ENCODE measurements at places on chromosomes 3 and 15.

DNA sequence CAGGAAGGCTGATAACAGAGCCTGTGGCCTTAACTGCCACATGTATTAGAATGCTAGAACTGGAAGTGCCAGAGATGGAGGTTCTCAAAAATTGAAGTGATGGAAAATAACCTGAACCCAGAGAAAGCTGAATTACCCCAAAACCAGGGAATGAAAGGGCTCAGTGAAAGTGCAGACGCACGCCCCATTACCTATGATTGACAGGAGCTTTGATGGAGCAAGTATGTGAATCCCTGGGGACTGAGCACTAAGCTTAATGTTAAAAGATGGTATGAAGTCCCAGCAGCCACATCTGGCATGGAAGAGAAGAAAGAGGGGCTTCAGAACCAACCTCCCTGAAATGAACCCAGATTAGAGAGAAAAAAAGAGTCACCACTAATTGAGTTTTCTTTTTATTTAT lies 118.4 kb upstream of the FHIT start:
- no peak for DNase-seq
- H3K4me3 ChIP-seq: no peak overlapping the region
- no peaks in the 10 kb centered on the region for H3K4me1 ChIP-seq
- H3K36me3 ChIP-seq: no peaks in the 10 kb centered on the region
- no peak overlapping the region for H3K27ac ChIP-seq

DNA sequence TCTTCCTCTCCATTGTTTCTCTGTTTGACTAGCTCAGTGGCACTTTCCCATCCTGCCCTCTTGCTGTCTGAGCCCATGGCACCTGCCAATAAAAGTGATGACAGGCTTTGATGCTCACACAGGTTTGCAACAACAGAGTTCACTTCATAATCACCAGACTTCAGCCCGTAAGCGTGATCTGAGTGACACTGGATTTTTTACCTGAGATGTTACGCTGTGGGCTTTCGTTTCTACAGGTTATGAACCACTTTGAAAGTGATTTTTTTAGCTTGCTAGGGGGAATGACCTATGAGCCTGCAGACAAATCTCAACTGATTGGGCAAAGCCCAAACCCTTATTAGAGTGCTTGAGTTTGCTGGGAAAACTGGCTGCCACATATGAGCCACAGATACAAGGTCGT lies 173.9 kb upstream of the ICE2 start:
- no peaks in the 10 kb centered on the region for H3K27me3 ChIP-seq
- no peak for DNase-seq
- H3K4me3 ChIP-seq: no peak overlapping the region
- peaks cover 51% of the 10 kb centered on the region for H3K4me1 ChIP-seq
- no peak overlapping the region for H3K27ac ChIP-seq

- H3K36me3 ChIP-seq: no peaks in the 10 kb centered on the region
- no peaks in the 10 kb centered on the region for H3K4me1 ChIP-seq
- no peak within 1 kb of the TSS for H3K27ac ChIP-seq
- peak within 1 kb of the TSS; percentile 64 for H3K4me3 ChIP-seq
- H3K27me3 ChIP-seq: peaks cover 96% of the 10 kb centered on the region
- DNase-seq: no peak
Observed at GRCh38 chr3:10992017-10992942, at the start of gene SLC6A1. SLC6A1 (plus strand) TSS chr3:10992748; CDS start chr3:11017212, 24,464 bp downstream.

DNA sequence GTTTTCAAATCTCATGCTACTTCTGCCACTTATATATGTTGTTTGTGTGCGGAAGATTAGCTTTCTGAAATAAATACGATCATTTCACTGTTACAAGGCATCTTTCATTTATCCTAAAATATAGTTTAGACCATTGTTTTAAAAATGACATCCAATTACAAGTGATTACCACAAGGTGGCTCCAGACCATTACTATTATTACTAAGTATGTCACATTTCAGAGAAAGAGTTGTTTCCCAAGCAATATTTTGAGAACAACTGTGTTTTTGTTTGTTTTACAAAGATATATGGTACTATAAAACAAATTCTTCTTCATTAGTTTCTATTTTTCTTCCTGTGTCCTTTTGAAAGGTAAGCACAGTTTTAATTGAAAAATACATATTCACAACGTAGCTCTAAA lies 136.0 kb upstream of the RAP2B start:
- no peaks in the 10 kb centered on the region for H3K4me1 ChIP-seq
- DNase-seq: no peak
- no peak overlapping the region for H3K4me3 ChIP-seq

- H3K27ac ChIP-seq: no peak overlapping the region
- no peaks in the 10 kb centered on the region for H3K27me3 ChIP-seq
- no peak overlapping the region for H3K4me3 ChIP-seq
- H3K4me1 ChIP-seq: peaks cover 1% of the 10 kb centered on the region
- DNase-seq: no peak
Observed at GRCh38 chr3:78257951-78258530, 1218.1 kb downstream of the ROBO2 start.

GRCh38 chr3:150081084-150081483 lies 110.4 kb upstream of the PFN2 start:
- peaks cover 9% of the 10 kb centered on the region for H3K27me3 ChIP-seq
- H3K27ac ChIP-seq: no peak overlapping the region
- H3K4me3 ChIP-seq: no peak overlapping the region
- no peak for DNase-seq

DNA sequence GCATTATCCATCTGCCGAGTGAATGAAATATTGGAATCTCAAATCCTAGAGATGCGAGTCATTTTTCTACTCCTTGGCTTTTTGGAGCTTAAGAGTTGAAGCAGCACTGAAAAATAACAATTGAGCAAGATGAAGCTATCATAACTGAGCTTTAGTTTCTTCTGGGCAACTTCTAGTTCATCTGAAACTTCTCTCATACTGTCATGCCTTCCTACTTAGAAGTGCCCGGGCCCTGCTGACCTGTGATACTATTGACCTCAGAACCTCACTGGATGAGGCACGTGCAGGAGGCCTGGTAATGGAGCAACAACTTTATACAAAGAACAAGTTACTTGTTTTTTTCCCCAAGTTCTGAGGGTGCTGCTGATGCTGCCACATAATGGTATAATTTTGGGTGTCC lies 48.5 kb upstream of the P3H2 start:
- H3K4me3 ChIP-seq: peak overlapping the region; percentile 76
- H3K36me3 ChIP-seq: no peaks in the 10 kb centered on the region
- no peak for DNase-seq
- no peaks in the 10 kb centered on the region for H3K27me3 ChIP-seq
- peaks cover 12% of the 10 kb centered on the region for H3K4me1 ChIP-seq

DNA sequence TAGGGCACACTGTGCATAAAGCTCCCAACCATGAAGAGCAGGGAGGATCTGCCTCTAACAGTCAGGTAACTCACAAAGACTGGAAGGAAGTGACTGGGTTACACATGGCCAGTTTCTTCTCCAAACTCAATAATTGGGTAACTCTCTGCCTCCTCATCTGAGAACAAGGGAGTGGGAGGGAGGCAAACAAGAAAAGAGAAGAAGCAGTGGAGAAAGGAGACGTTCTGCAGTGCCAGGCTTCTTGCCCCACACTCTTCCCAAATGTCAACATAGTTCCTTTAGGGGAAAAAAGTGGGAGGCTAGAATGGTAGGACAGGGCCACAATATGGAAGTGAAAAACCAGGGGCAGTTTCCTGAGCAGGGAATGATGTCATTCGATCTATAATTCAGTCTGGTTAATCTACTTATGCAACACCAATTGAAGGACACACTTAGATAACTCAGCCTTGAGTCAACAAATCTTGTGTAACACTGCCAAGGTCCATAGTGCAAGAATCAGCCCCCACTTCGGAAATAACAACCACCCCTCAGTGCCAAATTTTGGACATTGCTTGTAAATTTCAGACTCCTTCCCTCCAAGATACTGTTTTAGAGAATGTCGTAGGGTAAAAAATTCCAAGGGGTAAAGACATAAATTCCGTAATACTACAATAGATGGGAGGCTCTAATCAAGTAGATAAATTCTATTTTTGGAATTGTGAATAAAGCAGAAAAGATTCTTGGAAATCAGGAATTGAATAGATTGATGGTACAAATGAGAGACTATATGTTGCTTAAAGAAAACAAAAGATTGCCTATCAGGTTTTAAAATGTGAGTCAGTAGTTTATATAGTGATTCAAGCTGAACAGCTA lies 143.0 kb downstream of the LPP start:
- H3K27ac ChIP-seq: no peak overlapping the region
- no peaks in the 10 kb centered on the region for H3K27me3 ChIP-seq
- peaks cover 68% of the 10 kb centered on the region for H3K4me1 ChIP-seq
- no peak overlapping the region for H3K4me3 ChIP-seq
- no peaks in the 10 kb centered on the region for H3K36me3 ChIP-seq

- no peak for DNase-seq
- no peaks in the 10 kb centered on the region for H3K27me3 ChIP-seq
- H3K4me3 ChIP-seq: no peak overlapping the region
Observed at GRCh38 chr15:90340345-90340744, 11.7 kb upstream of the ZNF774 start.

DNA sequence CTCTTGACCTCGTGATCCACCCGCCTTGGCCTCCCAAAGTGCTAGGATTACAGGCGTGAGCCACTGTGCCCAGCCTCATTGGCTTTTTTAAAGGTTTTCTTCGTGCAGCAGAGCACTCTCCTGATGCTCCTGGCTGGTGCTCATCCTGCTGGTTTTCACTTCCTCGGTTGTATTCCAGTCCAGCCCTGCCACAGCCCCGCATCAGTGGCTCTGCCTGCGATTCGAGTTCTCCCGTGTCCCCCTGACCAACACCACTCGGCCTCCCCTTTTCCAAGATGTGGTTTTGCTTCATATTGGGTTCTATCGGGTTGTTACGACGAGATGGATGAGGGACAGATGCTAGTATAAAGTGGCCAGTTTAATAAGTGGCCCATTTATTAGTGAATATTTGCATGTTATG lies 27.8 kb downstream of the EFCC1 start:
- H3K4me3 ChIP-seq: no peak overlapping the region
- H3K27ac ChIP-seq: no peak overlapping the region
- H3K4me1 ChIP-seq: peaks cover 9% of the 10 kb centered on the region

- no peak for DNase-seq
- no peaks in the 10 kb centered on the region for H3K4me1 ChIP-seq
- no peak overlapping the region for H3K4me3 ChIP-seq
- no peak overlapping the region for H3K27ac ChIP-seq
- H3K36me3 ChIP-seq: no peaks in the 10 kb centered on the region
Observed at GRCh38 chr3:176767385-176767784, 429.9 kb downstream of the TBL1XR1 start.

DNA sequence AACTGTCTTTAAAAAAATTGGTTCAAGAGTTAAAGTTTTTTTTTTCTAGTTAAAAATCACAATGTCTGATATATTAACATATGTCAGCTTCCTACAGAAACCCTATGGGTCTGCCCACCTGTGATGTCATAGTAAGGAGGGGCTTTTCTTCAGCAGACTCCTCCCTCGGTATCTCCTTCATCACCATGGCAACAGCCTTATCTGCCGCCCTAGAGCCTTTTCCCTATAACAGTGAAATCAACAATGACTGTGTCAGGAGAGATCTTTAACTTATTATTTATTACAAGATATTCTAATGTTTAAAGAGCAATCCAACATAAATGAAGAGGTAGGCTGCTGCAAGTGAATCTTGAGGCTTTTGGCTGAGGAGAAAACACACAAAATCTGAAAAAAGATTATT lies 138.7 kb downstream of the PEX5L start:
- no peaks in the 10 kb centered on the region for H3K4me1 ChIP-seq
- H3K36me3 ChIP-seq: no peaks in the 10 kb centered on the region
- H3K27me3 ChIP-seq: peaks cover 16% of the 10 kb centered on the region
- H3K4me3 ChIP-seq: no peak overlapping the region
- DNase-seq: no peak

- no peak overlapping the region for H3K4me3 ChIP-seq
- no peaks in the 10 kb centered on the region for H3K4me1 ChIP-seq
- DNase-seq: no peak
- H3K27me3 ChIP-seq: peaks cover 37% of the 10 kb centered on the region
- H3K27ac ChIP-seq: no peak overlapping the region
Observed at GRCh38 chr15:91752081-91752785, 101.3 kb upstream of the SLCO3A1 start.

DNA sequence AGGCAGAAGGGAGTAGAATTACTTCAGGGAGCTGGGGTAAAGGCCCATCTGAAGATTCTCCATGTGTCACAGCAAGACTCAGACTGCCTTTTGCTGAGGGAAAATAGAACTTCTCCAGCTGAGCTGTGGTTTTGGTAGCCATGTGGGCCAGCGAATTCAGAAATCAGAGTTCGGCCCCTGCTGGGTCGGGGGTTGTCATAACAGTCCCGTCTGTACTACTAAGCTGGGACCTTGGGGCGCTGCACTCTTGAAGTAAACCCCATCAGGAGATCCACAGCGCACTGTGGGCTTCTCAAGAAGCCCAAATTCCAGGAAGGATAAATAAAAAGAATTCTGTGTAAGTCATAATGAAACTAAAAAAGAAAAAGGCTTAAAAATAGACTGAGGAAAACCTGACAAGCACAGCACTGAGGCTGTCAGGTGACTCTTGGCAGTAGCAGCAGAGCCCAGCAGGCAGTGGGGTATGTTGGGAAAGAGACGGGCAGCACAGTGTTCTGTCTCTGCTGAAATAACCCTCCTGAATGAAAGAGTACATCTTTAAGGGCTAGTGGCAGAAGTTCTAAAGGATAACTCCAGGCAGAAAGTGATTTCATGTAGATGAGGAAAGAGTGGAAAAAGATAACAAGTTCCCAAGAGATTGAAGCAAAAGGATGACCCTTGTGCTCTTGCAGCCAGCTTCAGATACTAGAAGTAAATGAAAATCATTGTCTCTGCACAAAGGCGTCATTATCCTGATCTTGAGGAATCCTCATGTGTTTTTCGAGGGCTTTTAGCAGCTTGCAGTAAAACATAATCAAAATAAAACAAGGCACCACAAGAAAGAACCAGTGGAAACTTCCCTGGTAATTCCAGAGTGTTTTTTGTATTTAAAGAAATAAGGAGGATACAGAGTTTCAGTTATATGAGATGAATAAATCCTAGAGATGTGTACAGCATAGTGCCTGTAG lies 74.5 kb downstream of the RAB7A start:
- no peak overlapping the region for H3K4me3 ChIP-seq
- no peaks in the 10 kb centered on the region for H3K27me3 ChIP-seq
- H3K36me3 ChIP-seq: peaks cover 44% of the 10 kb centered on the region
- DNase-seq: no peak
- H3K4me1 ChIP-seq: peaks cover 38% of the 10 kb centered on the region

- H3K36me3 ChIP-seq: peaks cover 3% of the 10 kb centered on the region
- peaks cover 39% of the 10 kb centered on the region for H3K4me1 ChIP-seq
- H3K4me3 ChIP-seq: no peak overlapping the region
- no peaks in the 10 kb centered on the region for H3K27me3 ChIP-seq
- H3K27ac ChIP-seq: no peak overlapping the region
- no peak for DNase-seq
Observed at GRCh38 chr15:92068121-92068520, 214.6 kb downstream of the SLCO3A1 start.

GRCh38 chr3:68878322-68878721 lies 54.0 kb downstream of the TAFA4 start:
- no peaks in the 10 kb centered on the region for H3K4me1 ChIP-seq
- H3K27me3 ChIP-seq: peaks cover 67% of the 10 kb centered on the region
- no peaks in the 10 kb centered on the region for H3K36me3 ChIP-seq
- no peak for DNase-seq
- no peak overlapping the region for H3K4me3 ChIP-seq
